ENCODE measurements at places on chromosomes 4 and X.
A peak's percentile ranks its signal among the peaks of the same experiment; 100 is the strongest.

DNA sequence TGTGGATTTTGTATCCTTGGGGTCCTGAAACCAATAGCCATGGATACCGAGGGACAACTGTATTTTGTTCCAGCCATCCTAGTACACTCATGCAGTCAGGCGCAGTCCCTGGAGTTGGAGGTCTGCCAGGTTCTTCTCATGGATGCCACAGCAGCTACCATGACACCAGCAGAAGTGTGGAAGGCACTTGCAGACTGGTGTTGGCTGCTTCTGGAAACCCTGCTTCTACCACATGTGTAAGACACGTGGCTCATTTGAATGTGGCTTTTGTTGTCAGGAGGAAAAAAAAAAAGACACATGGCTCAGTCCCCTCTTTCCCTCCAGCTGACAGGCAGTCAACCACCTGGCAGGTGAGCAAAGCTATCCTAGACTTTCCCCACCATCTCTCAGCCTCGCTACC is 19.4 kb downstream of the DRD5 start:
- no peak for DNase-seq

- DNase-seq = no peak
These were observed 602.8 kb upstream of the DIAPH2 start for GRCh38 chrX:96081891-96082290.

GRCh38 chrX:7059214-7059838 is 88.2 kb upstream of the STS start:
- peak; percentile 9 for DNase-seq

- DNase-seq = no peak
These were observed 1012.9 kb downstream of the RAB28 start for GRCh38 chr4:12471193-12471592.

DNA sequence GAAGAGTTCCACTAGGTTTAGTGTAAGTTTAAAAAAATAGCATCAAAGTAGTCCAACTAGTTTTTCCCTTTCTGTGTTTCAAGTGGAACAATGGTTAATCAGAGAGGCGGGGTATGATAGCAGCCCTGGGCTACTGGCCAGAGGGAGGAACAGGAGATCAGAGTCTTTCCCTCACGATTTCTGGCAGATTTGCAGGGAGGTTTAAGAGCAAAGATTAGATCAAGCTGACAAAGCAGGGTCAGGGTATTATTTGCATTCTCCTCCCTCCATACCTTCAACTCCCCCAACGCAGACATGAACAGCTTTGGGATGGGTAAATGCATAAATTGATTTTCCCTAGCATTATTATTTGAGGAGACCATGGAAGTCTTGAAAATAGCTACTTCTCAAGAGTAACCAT is 277.6 kb upstream of the DIAPH2 start:
- DNase-seq = no peak

- DNase-seq = no peak
These were observed 157.1 kb downstream of the VEGFC start for GRCh38 chr4:176635372-176636261.

GRCh38 chr4:10721616-10722015 is 37.0 kb upstream of the CLNK start:
- no peak for DNase-seq

GRCh38 chr4:24810871-24811631 is 15.7 kb downstream of the SOD3 start:
- no peak for DNase-seq

GRCh38 chr4:76601791-76602190 is 166.8 kb downstream of the SHROOM3 start:
- no peak for DNase-seq

- DNase-seq = no peak
These were observed 9.6 kb downstream of the OTOP1 start for GRCh38 chr4:4217113-4217512.

GRCh38 chr4:174503079-174503715 is 19.1 kb downstream of the HPGD start:
- no peak for DNase-seq

GRCh38 chr4:914531-914930 is 17.6 kb downstream of the GAK start:
- DNase-seq = no peak

DNA sequence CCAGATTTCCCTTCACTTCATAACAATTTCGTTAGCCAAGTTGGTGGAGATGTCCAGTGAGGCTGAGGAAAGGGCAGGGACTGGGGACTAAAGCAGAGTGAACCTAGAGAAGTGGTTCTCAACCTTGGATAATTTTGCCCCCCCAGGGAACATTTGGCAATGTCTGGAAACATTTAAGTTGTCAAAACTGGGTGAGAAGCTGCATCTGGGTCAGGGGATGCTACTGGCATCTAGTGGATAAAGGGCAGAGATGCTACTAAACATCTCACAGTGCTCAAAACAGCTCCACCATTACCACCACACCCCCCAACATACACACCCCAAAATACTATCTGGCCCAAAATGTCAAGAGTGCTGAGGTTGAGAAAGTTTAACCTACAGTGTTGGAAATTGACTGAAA is 32.0 kb upstream of the FGF16 start:
- no peak for DNase-seq

DNA sequence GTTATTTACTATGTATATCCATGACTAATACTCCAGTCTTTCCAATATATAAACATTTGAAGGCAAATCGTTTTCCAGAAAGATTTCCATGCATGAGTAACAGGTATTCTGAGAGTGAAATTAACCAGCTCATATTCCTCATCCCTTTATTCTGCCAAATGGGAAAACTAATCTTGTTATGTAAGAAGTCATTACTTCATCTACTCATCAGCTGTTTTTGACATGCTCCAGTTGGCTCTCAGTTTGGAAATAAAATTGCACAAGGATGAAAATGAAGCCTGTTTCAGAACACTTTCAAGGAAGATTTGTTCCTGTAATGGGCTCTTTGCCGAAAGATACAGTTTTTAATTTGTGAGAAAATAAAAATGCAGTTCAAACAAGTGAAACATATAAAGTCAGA is 121.9 kb downstream of the KCTD8 start:
- no peak for DNase-seq

DNA sequence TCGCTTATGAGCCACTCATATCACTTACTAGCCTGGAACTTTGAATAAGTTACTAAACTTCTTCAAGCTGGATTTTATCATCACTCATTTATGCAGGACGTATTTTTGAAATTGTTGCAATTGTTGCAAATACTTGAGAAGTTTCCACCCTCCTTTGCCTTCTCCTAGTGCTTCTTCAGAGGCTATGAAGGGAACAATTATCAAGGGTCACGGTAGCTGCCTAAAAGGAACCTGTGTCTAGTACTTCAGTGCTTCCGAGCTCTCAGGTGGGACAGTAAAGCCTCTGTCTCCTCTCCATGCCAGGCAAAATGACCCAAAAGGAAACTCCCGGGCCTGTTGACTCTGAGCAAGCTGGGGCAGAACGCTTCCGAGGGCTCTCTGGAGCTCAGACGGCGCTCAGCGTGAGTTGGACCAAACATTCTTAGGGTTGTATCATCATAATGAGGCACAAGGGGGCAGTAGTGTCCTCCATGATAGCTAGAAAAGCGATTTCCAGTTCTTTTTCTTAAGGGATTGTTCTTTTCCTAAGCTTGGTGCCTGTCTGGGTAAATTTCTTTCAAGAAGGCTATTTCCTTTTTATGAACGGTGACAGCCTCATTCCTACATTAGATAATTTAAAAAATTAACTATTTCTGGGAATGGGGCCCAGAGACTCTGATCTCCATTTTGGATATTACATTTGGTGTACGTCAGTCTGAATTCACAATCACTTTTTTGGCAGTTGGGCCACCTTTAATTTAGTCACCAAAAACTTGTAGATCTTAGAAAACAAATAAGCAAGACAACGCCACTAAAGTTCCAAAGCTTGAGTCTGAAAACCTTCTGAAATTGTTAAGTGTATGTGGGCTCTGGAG is 73.1 kb downstream of the PACRGL start:
- peak; percentile 0 for DNase-seq

DNA sequence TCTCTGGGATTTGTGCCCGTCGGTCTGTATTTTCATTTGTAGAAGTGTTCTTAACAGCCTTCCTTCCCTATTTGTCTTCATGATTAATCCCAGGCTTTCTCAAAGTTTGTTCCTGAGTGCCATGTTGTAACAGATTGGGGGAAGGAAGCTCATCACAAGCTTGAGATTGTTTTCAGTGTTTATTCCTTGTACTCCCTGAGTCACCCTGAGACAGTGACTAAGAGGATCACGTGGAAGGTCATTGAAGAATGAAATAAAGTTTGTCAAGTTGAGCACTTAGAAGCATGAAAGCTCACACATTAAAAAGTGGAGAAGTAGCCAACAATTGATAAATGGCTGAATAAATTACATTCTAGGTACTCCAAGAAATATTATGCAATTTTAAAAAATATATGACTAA is 153.5 kb upstream of the FAM241A start:
- no peak for DNase-seq

- DNase-seq = no peak
These were observed at the start of gene TCEAL3 for GRCh38 chrX:103607364-103608305. Gene TCEAL3 (plus strand): TSS chrX:103607963. CDS start chrX:103609065, 1,102 bp downstream.

- DNase-seq = no peak
These were observed 3.4 kb upstream of the ARR3 start for GRCh38 chrX:70264784-70265183.

DNA sequence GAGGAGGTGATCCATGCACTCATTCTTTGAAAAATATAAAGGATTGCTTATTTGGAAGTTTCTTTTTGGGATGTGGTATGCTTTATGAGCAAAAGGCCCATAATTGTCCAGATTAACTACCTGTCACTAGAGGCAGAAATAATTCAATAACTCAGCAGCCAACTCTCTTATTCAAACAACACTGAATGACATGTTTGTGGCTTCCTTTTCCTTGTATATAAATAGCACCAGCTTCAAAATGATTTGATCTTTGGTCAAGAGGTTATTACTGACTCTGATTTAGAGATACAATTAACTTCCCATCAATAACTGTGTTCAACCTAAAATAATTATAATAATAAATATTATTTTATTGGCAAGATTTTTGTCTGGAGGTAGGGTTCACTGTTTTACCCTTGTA is 232.3 kb downstream of the AFF2 start:
- DNase-seq = no peak

- no peak for DNase-seq
These were observed 653 bp downstream of the HHIP start for GRCh38 chr4:144646523-144647094.

DNA sequence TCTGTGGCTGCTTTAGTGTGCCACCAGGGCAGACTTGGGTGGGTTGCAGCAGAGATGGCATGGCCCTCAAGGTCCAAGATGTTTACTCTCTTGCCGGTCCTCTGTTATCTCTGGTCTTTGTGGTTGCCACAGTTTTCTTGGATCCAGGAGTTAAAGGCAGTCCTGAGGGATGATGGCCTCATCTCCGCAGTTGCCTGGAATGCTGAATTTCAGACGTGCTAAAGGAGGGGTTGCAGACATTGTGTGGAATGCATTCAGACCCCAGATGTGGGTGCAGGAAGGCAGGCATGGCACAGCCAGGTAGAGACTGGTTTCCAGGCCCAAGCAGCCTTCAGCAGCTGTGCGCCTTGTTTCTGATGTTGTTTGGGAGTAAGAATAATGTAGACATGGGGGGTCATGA is 64.4 kb downstream of the TBL1X start:
- no peak for DNase-seq

DNA sequence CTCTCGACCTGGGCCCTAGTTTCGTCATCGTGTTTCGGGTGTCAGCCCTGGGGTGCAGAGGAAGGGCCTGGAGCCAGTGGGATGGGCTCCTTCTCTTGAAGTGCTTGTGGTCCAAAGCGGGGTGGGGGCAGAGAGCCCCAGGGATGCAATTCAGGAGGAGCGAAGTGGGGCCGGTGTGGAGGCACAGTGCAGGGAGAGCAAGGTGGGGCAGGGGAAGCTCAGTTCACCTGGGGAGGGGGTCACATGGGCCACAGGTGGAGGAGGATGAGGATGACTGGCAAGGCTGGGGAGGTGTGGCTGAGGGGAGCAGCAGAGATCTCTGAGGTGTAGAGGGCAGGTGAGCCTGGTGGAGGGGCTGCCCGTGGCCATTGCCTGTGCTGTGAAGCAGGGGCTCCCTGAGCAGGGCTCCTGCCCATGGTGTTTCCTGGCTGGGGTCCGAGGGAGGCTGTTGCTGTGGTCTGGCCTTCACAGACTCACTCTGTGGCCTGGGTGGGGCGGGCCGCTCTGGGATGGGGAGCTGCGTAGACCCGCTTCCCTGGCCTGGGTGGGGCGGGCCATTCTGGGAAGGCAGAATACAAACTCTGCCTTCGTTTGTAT is 6.9 kb downstream of the SORCS2 start:
- no peak for DNase-seq

- DNase-seq = no peak
These were observed 454 bp downstream of the LETM1 start for GRCh38 chr4:1855333-1856070.

DNA sequence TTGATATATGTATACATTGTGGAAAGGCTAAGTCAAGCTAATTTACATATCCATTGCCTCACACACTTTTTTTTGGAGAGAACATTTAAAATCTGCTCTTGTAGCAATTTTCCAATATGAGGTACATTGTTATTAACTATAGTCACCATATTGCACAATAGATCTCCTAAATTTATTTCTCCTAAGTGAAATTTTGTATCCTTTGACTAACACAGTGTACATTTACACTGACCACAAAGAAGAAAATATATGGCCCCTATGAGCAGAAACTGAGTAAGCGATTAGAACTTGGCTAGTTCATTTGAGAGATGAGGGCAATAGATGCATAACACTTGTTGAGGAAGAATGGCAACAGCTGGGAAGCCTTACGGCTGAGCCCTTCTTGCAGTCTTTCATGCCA is 20.3 kb upstream of the GUCY1B1 start:
- no peak for DNase-seq

- DNase-seq = no peak
These were observed 12.2 kb upstream of the WFS1 start for GRCh38 chr4:6257247-6258025.

DNA sequence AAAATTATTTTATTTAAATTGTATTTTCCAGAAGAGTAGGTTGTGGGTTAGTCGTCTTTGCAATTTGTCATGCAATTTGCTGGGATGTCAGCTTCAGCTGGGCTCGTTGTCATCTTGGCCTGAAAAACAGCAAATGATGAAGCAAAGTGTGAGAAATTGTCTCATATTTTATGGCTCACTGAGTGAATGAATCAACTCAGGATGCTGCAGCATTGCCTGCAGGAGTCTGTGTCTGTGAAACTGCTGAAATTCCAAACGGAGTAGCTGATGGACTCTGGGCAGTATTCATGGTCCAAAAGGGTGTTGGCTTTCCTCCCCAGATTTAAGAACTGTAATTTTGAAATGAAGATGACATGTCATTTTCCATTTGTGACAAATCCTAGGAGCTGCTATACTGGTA is 37.2 kb downstream of the CXCL8 start:
- DNase-seq = no peak

DNA sequence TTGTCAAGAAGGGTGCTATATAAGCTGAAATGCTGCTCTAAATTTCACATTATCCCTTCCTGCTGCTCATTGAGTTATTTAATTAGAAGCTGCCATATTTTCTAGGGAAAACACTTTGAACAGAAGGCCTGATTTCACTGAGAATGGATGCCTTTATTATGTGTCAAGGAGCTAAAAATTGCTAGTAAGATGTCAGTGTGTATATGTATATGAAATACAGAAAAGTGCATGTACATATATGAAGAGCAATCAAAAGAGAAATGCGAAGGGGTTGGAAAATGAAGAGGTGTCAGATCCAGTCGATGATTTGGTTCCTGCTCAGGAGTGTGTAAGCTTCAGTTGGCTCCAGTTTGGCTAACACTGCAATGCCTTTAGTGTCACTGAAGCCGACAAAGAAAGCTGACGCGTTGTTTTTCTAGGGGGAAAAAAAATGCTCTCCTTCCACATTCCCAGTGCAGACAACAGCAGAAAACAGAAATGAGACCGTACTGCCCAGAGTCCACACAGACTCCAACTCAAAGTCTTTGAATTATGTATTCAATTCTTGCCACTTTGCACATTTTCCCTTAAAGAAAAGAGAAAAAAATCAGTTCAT is 154.2 kb downstream of the NHS start:
- no peak for DNase-seq

- DNase-seq = no peak
These were observed 384.0 kb downstream of the TMA16 start for GRCh38 chr4:163878336-163879121.
